Mononuclear cell (primary cell): ENCODE measurements at places on chromosomes 16 and 17. TPM values are rescaled to one million over a fixed set of nuclear protein-coding genes. Genes with fewer than 3 reads are reported as not detected.

The DRC7 gene
- 0.63 TPM for total RNA-seq

The NOS2 gene
- not detected for total RNA-seq

The TAT gene
- not detected for total RNA-seq

The ZG16B gene
- total RNA-seq: 1.2 TPM

The CD300C gene
- 10.9 TPM for total RNA-seq

The HEATR3 gene
- 12.5 TPM for total RNA-seq

The MYO15A gene
- 0.84 TPM for total RNA-seq

The CCL8 gene
- not detected for total RNA-seq

The NECAB2 gene
- not detected for total RNA-seq
